Activated T-cell treated with anti-CD3 and anti-CD28 coated beads for 24 hours (primary cell): ENCODE measurements at places on chromosomes 12 and 14.

DNA sequence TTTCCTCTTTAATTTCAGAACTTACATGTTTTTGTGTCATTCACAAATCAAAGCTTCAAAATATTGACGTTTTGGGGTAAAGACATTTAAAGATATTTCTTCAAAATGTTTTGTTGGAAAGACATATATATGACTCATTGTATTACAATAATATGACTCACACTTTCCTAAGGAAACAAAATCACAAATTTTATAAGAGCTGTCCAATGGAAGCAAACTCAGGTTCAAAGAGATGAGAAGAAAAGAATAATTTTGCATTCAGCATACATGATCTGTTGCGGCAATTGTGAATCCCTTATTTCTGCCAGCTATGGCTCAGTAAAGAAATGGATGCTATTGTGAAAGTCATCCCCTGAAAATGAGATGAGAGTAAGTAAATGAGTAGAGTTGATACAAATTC lies 82.7 kb downstream of the GRIP1 start:
- DNase-seq = no peak

DNA sequence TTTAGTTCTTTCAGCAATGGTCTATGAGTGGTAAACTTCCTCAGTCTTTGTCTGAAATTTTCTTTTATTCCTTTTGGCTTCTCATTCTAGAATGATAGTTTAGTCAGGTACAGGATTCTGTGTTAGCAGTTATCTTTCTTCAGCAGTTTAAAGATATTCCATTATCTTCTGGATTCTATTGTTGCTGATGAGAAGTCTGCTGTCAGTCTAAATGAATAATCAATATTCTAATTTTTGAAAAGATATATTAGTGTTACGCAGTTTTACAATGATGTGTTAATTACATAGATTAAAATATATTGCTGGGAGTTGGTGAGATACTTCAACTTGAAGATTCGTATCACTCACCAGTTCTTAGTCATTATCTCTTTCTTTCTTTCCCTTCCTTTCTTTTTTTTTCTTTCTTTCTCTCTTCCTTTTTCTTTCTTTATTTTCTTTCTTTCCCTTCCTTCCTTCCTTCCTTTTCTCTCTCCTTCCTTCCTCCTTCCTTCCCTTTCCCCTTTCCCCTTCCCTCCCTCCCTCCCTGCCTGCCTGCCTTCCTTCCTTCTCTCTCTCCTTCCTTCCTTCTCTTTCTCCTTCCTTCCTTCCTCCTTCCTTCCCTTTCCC lies 17.8 kb downstream of the CACNA1C start:
- DNase-seq = no peak

DNA sequence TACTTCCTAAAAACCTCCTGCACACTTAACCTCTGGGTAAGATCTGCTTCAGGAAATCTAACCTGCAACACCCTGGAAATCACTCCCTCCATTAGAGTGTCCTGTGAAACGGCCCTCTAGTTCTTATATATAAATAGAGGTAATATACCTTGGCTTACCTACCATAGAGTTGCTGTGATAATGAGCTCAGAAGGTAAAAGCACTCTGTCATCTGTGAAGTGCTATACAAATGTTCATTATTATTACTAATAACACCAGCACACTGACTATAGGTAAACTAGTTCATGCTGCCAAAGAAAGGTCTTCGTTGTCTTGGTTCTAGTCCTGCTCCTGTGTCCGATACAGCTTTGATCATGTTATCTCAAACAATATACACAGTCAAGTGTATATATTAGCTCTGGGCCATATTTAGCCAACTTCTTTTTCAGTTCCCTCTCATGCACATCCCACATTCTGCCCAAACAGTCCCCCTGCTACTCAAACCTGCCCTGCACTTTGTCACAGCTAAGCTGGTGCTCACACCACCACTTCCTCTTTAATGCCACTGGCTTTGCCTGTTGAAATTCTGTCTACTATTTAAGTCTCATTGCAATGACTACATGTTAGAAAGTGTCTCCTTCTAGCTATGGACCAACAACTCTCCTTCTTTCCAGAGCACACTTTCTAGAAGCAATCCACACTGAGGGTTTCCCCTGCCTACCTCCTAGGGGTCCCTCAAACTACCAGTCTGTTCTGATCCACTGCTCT lies 5.1 kb downstream of the E2F7 start:
- DNase-seq = no peak

DNA sequence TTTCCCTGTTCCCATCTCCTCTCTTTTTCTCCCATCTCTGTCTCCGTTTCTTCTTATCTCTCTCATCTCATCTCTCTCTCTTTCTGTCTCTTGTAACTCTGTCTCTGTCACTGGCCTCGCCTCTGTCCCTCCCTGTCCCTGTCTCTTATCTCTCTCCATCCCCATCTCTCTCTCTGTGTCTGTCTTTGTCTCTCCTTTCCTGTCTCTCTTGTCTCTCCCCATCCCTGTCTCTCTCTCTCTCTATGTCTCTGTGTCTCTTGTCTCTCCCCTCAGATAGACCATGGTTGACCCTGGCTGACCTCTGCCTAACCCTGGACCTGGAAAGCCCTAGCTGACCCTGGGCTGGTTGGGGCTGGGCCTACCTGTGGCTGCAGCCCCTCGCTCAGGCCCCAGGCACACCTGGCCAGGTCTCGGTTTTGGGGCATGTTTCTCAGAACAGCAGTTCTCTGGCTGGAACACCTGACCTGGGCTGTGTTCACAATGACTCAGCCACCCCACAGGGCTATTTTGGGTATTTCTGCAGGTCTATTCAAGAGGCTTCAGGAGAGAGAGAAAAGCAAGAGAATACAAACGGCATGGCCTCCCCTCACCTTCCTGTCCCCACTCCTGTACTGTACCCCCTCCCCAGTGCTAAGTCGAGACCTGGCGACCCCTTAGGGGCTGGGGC lies 174.4 kb downstream of the TMEM121 start:
- DNase-seq = no peak

DNA sequence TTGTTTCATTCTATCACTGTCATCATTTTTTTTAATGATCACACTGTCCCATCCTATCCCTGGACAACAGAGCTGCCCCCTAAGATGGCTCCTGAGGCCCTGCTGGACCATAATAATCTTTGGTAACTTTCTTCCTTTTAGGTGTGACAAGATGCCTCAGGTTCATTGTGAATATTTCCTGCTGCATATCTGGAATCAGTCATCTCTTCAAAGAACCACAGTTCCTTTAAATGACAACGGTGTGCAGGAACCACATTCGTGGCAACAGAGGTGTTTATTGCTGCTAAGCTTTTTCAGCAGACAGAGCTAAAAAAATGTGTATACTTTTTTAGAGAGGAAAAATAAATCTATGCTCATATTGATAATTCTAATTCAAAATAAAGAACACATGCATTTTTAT lies 312.9 kb downstream of the MED13L start:
- DNase-seq = no peak

GRCh38 chr14:93719256-93719655 lies 69.0 kb downstream of the PRIMA1 start:
- no peak for DNase-seq

DNA sequence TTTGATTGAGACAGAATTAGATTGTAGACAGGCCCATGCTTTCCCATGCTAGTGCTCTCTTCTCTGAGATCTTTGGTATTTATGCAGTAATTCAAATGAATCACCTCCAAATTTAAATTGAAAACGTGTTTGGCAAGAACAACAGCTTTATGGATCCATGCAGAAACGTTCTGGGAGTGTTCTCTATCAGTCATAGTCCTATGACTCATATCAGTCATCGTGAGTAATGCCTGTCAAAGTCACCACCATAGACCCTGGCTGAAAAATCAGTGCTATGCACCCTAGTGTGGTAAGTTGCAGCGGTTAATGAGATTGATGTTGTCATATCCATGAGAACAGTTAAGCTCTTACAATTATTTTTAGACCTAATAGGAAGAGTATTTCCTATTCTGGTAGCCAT lies 90.1 kb upstream of the FOXG1 start:
- DNase-seq = no peak

DNA sequence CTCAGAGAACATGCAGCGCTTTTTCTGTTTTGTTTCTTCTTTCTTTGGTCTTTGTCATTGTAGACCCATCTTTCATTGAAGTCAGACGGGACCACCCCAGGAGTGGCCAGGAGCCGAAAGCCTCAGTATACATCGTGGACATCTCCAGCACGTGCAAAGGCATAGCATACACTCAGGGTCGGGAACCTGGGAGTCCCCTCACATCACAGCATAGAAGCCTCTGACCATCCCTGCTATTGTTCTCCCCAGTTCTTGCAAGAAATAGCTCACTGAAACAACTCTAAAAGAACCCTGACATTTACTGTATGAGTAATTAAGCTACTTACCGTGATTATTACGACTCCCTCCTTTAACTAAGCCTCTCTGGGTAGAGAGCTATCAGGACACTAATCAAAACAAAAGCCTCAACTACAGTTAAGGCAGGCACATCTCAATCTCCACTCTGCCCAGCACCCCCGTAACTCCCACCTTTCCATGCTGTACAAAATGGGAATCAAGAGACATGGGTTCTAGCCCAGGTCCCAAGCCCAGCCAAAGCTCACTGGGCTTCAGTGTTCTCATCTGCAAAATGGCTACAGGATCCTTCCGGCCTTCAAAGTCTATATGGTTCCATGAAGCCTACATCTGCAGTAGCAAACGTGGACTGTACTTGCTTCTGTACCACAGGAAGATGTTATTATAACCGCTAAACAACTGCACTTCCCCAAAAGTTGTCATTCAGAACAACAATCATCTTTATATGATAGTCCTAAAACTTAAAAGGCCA lies 6.7 kb downstream of the CCDC88C start:
- DNase-seq = no peak

DNA sequence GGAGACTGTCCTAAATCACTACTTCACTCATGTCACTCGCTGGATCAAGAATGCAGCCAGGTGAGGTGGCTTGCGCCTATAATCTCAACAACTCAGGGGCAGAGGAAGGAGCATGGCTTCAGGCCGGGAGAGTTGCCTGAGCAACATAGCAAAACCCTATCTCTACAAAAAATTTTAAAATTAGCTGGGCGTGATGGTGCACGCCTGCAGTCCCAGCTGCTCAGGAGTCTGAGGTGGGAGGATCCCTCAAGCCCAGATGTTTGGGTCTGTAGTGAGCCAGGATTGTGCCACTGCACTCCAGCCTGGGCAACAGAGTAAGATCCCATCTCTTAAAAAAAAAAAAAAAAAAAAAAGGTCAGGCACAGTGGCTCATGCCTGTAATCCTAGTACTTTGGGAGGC lies 5.9 kb downstream of the SMAGP start:
- no peak for DNase-seq

- DNase-seq = no peak
Measured at GRCh38 chr14:81478446-81478845, 55.2 kb downstream of the SEL1L start.

GRCh38 chr14:60589442-60589841 lies 59.8 kb downstream of the SIX1 start:
- no peak for DNase-seq

DNA sequence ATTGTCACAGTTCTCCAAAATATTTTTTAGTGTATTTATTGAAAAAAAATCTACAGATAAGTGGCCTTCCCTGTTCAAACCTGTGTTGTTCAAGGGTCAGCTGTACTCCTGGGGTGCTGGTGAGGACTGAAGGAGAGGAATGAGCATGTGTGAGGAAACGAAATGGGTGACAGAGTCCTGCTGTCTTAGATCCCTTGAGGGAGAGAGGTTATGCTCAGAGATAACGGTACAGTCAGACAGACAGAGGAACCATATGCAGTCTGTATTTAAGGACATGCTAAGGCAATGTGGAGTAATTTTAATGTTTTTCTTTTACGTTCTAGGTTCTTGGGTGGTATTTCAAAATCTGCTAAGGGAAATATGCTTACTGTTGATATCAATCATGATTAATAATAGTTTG lies 352.9 kb upstream of the RGS6 start:
- no peak for DNase-seq

GRCh38 chr14:64868841-64869240 lies 10.9 kb downstream of the SPTB start:
- no peak for DNase-seq

DNA sequence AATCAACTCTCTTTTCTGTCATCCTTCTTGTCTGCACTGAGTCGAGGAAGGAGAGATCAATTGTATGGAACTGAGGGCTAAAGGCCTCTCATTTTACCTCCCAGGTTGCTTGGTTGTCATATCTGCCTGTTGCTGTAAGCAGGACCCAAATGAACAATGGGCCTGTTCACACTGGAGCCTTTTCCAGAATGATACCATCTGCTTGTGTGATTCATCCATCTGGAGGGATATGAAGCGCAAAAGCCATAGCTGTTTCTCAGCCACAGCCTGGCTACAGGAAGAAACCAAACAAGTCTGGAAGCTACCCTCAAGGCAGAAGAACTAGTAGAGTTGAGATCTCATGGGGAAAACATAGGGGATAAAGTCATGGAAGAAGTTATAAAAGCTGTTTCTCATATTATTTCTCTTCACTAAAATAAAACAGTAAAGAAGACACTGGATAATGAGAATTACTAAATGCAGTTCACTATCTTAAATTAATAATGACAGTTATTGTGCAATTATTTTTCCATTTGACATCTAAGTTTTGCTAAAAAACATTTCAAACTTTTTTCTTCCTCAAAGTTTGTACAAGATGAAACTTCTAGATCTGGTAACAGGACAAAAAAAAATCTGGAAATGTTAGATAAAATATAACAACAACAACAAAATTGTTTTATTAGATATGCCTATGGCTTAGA lies 106.3 kb downstream of the SPTSSA start:
- no peak for DNase-seq

DNA sequence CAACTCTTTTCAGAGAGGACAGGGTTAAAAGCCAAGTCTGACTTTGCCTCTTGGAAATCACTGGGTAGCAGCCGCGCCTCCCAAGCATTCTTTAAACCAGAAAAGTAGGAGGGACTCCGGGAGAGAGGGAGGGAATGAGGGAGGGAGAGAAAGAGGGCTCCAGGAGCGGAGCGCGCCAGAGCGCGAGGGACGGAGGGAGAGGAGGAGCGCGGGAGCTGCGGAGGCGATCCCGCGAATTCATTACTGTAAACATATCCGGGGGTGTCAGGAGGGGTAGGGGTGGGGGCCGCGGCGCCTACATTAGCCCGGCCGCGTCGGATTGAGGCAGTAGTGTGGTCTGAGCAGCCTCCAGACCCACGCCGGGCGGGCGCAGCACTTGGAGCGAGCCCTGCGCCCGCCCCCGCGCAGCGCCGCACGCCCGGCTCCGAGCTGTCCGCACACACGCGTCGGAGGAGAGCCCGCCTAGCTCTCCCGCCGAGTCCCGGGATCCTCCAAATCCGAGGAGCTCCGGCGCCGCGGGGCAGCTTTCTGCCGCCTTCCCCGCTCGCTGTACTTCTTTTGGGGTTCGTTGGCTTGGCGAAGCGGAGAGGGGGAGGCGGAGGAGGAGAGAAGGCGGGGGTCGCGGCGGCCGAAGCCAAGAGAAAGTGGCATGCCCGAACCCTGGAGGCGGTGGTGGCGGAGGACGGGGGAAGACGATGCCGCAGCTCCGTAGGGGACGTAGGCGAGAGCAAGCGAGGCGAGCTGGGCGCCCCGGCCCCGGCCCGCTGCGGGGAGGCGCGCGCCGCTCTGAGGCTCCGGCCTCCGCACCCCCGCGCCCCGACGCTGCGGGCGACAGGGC lies 3.3 kb downstream of the FLRT2 start:
- DNase-seq = no peak
